ENCODE measurements at places on chromosomes 2 and 18.

DNA sequence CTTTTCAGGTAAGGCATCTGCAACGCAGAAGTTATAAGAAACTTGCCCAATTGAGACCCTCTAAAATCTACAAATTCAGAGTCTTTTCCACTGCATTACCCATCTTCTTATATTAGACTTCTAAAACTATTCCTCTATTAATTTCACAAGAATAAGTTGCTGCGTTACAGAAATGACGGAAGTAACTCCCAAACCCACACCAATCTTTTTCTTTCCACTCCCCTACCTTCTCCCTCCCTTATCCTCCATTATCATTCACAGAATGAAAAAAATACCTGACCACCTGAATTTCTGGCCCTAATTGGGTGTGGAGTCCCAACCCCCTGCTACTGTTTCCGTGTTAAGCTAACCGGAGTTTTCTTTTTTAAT lies 689 bp downstream of the RPRD1A start:
- DNase-seq = no peak

GRCh38 chr2:70069049-70069448 lies 18.2 kb upstream of the PCBP1 start:
- DNase-seq = peak; percentile 50

GRCh38 chr2:37436323-37436722 lies 91.9 kb downstream of the QPCT start:
- DNase-seq = no peak

DNA sequence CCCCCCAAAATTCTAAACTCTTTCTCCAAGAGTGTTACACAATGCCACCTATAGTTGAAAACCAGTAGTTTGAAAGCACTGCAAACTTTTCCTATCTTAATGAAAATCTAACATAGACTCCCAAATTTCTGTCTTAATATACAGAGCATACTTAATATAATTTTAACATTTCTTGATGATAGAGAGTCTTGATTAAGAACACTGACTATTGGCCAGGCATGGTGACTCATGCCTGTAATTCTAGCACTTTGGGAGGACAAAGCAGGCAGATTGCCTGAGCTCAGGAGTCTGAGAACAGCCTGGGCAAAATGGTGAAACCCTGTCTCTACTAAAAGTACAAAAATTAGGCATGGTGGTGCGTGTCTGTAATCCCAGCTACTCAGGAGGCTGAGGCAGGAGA lies 34.2 kb downstream of the ASXL2 start:
- no peak for DNase-seq

DNA sequence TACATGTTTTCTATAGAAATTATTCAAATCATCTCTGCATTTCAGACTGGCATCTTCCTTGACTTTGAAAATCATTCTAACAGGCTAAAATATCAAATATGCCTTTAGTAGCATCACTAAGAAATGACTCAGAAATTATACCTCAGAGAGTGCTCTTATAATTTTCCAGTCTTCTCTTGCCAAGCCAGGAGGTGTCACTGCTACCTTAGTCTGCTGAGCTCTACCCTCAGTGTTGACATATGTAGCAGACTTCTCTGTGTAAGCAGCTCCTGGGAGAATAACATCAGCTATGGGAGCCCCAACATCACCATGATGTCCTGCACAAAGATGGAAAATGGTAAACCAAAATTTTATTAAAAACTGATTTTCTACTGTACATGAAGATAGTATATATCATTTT lies 31.6 kb downstream of the NDUFS1 start:
- DNase-seq = no peak

DNA sequence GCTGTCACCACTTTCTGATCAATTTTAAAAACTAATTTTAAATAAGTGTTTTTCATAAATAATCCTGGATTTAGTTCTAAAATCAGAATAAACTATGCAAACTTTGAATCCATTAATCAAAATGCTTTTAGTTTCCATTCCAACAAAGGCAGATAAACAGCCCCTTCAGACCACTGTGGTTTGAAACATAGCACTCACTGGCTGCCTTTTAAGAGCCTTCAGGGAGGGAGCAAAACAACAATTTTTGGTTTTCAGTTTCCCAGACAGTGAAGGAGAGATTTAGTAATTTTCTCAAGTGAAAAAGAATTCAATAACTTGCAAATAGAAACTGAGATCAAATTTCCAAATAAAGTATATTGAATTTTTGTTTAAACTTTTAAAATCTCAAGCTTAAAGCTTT lies 46.1 kb downstream of the CDK15 start:
- DNase-seq = no peak

DNA sequence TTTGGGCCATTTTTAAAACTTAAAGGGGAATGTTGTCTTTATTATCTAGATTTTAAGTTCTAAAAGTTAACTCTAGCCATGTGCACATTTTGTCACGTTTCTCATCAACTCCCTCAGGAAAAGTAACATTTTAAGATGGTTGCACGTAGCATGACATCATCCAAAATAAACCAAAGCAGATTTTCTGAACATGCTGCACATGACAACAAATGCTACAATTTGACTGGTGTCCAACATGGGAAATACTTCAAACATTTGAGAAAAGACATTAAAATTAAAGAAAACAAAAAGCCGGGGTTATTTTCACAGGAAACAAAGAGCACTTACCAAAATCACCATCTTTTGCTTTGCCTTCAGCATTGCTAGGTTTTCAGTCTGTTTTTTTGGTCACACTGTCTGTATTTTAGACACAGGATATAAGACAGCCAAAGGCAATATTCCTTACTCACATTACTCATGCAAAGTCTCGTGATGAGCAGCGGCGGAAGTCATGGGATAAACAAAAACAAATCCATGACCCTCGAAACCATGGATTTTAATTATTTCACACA lies 51.3 kb upstream of the RND3 start:
- DNase-seq = no peak

Measured in stimulated activated CD4-positive, alpha-beta T cell treated with anti-CD3 and anti-CD28 coated beads, Interleukin-4, amount 100 ng/mL, for 4 hours (primary cell).